ENCODE measurements at places on chromosomes 6 and 20. TPM values are rescaled to one million over a fixed set of nuclear protein-coding genes. Genes with fewer than 3 reads are reported as not detected.

- H3K36me3 ChIP-seq: peaks cover 5% of the 10 kb centered on the region
- DNase-seq: no peak
- peaks cover 20% of the 10 kb centered on the region for H3K4me1 ChIP-seq
Observed at GRCh38 chr6:155528335-155528734, 72.7 kb upstream of the NOX3 start.

APOBEC2 gene
- not detected for total RNA-seq

GRCh38 chr6:129671442-129672340 lies 38.3 kb downstream of the ARHGAP18 start:
- peak overlapping the region; percentile 99 for H3K27ac ChIP-seq
- peaks cover 43% of the 10 kb centered on the region for H3K36me3 ChIP-seq
- H3K4me3 ChIP-seq: peak overlapping the region; percentile 52
- no peaks in the 10 kb centered on the region for H3K27me3 ChIP-seq

- no peak for DNase-seq
- no peaks in the 10 kb centered on the region for H3K4me1 ChIP-seq
- H3K4me3 ChIP-seq: no peak overlapping the region
- peaks cover 13% of the 10 kb centered on the region for H3K27me3 ChIP-seq
Observed at GRCh38 chr6:125738276-125738675, 11.2 kb upstream of the HEY2 start.

OSER1 gene
- 56.7 TPM for total RNA-seq

DNA sequence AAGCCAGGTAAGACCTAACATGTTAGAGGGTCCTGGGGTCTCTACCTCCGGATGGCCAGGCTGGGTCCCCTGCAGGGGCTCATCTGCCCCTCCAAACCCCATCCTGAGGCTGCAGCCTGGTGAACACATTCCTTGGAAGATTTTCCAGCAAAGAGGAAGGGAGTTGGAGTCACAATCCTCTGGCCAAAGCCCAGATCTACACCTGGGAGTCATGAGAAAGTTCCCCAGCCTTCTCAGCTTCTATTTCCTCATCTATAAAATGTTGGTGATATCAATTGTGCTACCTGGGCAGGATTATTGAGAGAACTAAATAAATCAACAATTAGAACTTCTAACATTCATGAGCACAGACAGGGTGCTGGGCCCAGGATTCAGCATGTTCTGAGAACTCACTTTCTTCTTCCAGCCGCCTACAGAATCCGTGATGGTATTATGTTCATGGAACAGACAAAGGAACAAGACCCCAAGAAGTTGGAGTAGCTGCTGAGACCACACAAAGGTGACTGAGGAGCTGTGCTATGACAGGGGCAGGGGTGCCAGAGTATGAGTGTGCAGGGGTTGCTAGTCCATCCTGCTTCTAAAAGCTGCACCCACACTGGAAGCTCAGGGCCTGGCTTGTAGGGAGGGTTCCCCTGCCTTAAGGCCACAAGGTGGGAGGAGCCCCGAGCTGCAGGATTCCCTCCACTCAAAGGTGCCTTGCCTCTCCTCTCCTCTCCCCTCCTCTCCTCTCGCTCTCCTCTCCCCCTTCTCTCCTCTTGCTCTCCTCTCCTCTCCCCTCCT lies 68.9 kb downstream of the BMP7 start:
- DNase-seq: no peak
- peaks cover 95% of the 10 kb centered on the region for H3K27me3 ChIP-seq
- H3K36me3 ChIP-seq: no peaks in the 10 kb centered on the region
- no peak overlapping the region for H3K4me3 ChIP-seq

DNA sequence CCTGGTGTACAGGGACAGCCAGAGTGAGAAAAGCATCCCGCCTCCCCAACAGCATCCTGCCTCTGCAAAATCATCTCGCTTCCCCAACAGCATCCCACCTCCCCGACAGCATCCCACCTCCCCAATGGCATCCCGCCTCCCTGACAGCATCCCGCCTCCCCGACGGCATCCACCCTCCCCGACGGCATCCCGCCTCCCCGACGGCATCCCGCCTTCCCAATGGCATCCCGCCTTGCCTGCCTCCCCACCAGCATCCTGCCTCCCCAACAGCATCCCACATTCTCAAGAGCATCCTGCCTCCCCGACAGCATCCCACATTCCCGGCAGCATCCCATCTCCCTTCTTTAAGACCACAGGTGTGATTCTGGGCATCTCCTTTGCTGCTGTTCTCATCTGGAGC lies 46.0 kb upstream of the NXT1 start:
- no peak overlapping the region for H3K4me3 ChIP-seq
- DNase-seq: no peak
- no peaks in the 10 kb centered on the region for H3K4me1 ChIP-seq
- no peak overlapping the region for H3K27ac ChIP-seq
- peaks cover 58% of the 10 kb centered on the region for H3K27me3 ChIP-seq

SLC22A1 gene
- 4.5 TPM for total RNA-seq

CALHM5 gene
- total RNA-seq: not detected

HLA-DQA2 gene
- 2.1 TPM for total RNA-seq

GRCh38 chr6:106163446-106163965 lies 77.4 kb downstream of the PRDM1 start:
- no peaks in the 10 kb centered on the region for H3K4me1 ChIP-seq
- H3K4me3 ChIP-seq: no peak overlapping the region
- no peaks in the 10 kb centered on the region for H3K36me3 ChIP-seq
- no peak for DNase-seq
- H3K27ac ChIP-seq: no peak overlapping the region
- no peaks in the 10 kb centered on the region for H3K27me3 ChIP-seq

DNA sequence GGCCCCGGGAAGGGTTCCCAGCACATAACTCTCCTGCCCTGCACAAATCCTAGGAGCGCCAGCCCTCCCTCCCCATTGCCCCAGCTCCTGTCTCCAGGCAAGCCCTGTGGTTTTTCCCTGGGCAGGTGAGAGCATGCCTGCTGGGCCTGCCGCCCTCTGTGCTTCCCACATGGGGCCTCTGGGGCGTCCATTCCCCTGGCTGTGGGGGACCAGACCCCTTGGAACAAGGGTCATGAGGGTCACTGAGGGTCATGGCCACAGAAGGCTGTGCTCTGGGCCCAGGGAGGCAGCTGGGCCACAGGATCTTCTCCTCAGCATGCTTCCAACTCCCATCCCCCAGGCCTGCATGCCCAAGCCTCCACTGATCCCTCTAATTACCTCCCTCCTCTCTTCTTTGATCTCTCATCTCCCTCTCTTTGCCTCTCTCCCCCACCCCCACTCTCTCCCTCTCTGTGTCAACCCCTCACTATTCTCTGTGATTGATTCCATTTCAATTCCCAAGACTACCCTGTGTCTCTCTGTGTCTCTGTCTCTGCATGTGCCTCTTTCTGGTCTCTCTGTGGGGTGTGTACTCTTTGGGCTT lies 6.1 kb downstream of the MDFI start:
- H3K4me1 ChIP-seq: peaks cover 6% of the 10 kb centered on the region

- no peak overlapping the region for H3K4me3 ChIP-seq
- no peaks in the 10 kb centered on the region for H3K36me3 ChIP-seq
- no peaks in the 10 kb centered on the region for H3K4me1 ChIP-seq
- no peak for DNase-seq
- H3K27ac ChIP-seq: no peak overlapping the region
Observed at GRCh38 chr20:15612198-15612597, 961.0 kb downstream of the KIF16B start.

- H3K27me3 ChIP-seq: no peaks in the 10 kb centered on the region
- DNase-seq: no peak
- no peak overlapping the region for H3K4me3 ChIP-seq
- no peaks in the 10 kb centered on the region for H3K36me3 ChIP-seq
Observed at GRCh38 chr6:162713974-162714780, 13.4 kb downstream of the PRKN start.

GRCh38 chr6:90940812-90941481 lies 354.1 kb upstream of the MAP3K7 start:
- H3K27me3 ChIP-seq: no peaks in the 10 kb centered on the region
- no peak overlapping the region for H3K4me3 ChIP-seq
- H3K27ac ChIP-seq: no peak overlapping the region
- no peaks in the 10 kb centered on the region for H3K4me1 ChIP-seq
- H3K36me3 ChIP-seq: no peaks in the 10 kb centered on the region

DNA sequence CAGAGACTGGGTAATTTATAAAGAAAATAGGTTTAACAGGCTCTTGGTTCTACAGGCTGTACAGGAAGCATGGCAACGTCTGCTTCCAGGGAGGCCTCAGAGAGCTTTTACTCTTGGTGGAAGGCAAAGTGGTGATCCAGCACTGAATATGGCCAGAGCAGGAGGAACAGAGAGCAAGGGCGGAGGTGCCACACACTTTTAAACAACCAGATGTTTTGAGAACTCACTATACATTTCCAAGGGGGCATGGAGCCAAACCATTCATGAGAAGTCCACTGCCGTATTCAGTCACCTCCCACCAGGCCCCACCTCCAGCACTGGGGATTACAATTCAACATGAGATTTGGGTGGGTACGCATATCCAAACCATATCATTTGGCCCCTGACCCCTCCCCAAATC lies 18.7 kb downstream of the SAMD5 start:
- no peak overlapping the region for H3K27ac ChIP-seq
- H3K4me3 ChIP-seq: no peak overlapping the region
- H3K27me3 ChIP-seq: no peaks in the 10 kb centered on the region
- no peaks in the 10 kb centered on the region for H3K4me1 ChIP-seq
- DNase-seq: no peak

DNA sequence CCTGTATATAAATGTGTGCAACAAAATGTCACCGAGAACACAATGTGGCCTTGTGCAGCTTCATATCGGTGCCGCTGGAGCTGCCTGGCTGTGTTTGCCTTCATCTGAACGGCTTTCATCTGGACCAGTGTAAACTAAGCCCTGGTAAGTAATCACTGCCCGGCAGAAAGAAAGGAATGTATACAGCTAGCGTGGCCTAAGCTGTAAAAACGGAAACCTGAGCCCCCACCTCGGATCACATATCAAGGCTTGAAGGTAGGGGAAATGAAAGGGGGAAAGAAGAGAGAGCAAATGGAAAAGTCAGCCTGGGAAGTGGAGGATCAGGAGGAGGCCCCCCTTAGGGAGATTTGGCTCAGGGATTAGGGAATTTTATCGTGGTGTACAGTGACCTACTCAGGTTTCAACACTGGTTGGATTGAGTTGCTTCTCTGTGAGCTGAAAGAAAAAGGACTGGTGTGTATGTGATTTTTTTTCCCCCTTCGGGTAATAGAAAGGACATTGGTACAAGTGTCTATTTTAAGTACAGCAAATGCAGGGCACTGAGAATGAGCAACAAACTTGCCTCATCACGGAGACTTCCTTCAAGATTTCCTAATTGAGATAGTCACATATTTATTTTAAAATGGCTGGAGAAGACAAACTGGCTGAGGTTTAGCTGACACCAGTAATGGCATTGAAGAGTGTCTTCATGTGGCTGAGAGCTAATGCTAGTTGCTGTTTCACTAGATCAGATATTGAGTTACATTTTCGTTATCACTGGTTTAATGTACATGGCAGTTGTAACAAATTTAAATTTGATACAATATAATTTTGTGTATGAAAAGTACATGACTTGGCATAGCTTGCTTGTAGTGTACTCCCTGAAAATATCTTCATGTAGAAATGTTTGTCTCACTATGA lies 3.5 kb downstream of the SOBP start:
- peaks cover 9% of the 10 kb centered on the region for H3K4me1 ChIP-seq
- H3K4me3 ChIP-seq: no peak overlapping the region
- peaks cover 30% of the 10 kb centered on the region for H3K36me3 ChIP-seq
- no peak for DNase-seq
- H3K27ac ChIP-seq: no peak overlapping the region
- H3K27me3 ChIP-seq: peaks cover 13% of the 10 kb centered on the region

DNA sequence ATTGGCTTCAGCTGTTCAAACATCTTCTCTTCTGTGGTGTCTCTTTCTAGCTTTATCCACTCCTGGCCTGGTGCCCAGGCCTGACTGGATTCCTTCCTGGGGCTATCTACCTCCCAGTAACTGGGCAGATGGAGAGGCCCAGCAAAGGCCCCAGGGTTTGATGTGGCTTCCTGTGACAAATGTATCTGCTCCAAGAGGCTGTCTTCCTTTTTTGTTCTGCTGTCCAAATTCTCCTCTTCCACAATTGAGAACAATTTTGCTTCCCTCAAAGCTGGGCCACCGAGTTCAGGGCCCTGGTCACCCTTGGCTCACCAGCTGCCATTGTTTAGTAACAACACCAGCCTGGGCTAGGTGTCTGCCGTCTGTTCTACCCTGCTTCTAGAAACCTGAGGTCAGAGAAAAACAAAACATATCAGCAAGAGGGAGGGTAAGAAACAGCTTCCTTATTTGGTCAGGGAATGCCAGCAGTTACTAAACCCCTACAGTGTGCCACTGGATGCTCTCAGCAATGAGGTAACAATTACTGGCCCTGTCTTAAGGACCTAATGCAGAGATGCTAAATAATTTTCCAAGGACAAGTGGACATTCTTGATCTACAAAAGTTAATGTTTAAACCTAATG lies 3.9 kb downstream of the ZFP57 start:
- H3K27ac ChIP-seq: peak overlapping the region; percentile 79
- no peak overlapping the region for H3K4me3 ChIP-seq
- peak; percentile 27 for DNase-seq
- H3K36me3 ChIP-seq: peaks cover 5% of the 10 kb centered on the region

KHDC1L gene
- total RNA-seq: not detected

GRCh38 chr6:3226481-3227362 lies 731 bp downstream of the TUBB2B start:
- no peak for DNase-seq
- H3K27me3 ChIP-seq: peaks cover 76% of the 10 kb centered on the region
- peaks cover 11% of the 10 kb centered on the region for H3K4me1 ChIP-seq

ADNP gene
- total RNA-seq: 103 TPM

PDE7B gene
- total RNA-seq: 0.09 TPM

PLN gene
- total RNA-seq: not detected

- H3K27ac ChIP-seq: no peak overlapping the region
- no peak overlapping the region for H3K4me3 ChIP-seq
- no peak for DNase-seq
- peaks cover 4% of the 10 kb centered on the region for H3K36me3 ChIP-seq
- H3K27me3 ChIP-seq: no peaks in the 10 kb centered on the region
Observed at GRCh38 chr6:84492241-84493165, 265.1 kb upstream of the CEP162 start.

GRCh38 chr6:43181942-43182860 lies at the start of gene CUL9:
Gene CUL9 (plus strand): TSS chr6:43182196. CDS start chr6:43184311, 2,115 bp downstream.
- H3K27me3 ChIP-seq: no peaks in the 10 kb centered on the region
- DNase-seq: peak; percentile 93
- peaks cover 41% of the 10 kb centered on the region for H3K4me1 ChIP-seq
- peak within 1 kb of the TSS; percentile 77 for H3K4me3 ChIP-seq
- H3K36me3 ChIP-seq: peaks cover 53% of the 10 kb centered on the region

- H3K36me3 ChIP-seq: no peaks in the 10 kb centered on the region
- no peak overlapping the region for H3K4me3 ChIP-seq
- H3K27me3 ChIP-seq: no peaks in the 10 kb centered on the region
- no peak overlapping the region for H3K27ac ChIP-seq
Observed at GRCh38 chr6:2744209-2744771, 6.4 kb downstream of the MYLK4 start.

MACROD2 gene
- 28.1 TPM for total RNA-seq

- no peaks in the 10 kb centered on the region for H3K27me3 ChIP-seq
- H3K4me3 ChIP-seq: no peak overlapping the region
- no peaks in the 10 kb centered on the region for H3K36me3 ChIP-seq
- peaks cover 8% of the 10 kb centered on the region for H3K4me1 ChIP-seq
- H3K27ac ChIP-seq: no peak overlapping the region
- peak; percentile 38 for DNase-seq
Observed at GRCh38 chr20:51195419-51195901, 172.6 kb upstream of the KCNG1 start.

- H3K36me3 ChIP-seq: no peaks in the 10 kb centered on the region
- peaks cover 72% of the 10 kb centered on the region for H3K27me3 ChIP-seq
- DNase-seq: peak; percentile 4
- H3K4me1 ChIP-seq: no peaks in the 10 kb centered on the region
Observed at GRCh38 chr6:88538130-88538706, 372.1 kb upstream of the CNR1 start.

- no peaks in the 10 kb centered on the region for H3K27me3 ChIP-seq
- H3K36me3 ChIP-seq: no peaks in the 10 kb centered on the region
- no peaks in the 10 kb centered on the region for H3K4me1 ChIP-seq
- no peak for DNase-seq
- no peak overlapping the region for H3K4me3 ChIP-seq
Observed at GRCh38 chr20:15535863-15536262, 1037.4 kb downstream of the KIF16B start.
